NCI-H510A treated with DMSO at 0.1 percent for 48 hours (cell line): ENCODE measurements at places on chromosomes 2 and 18.
A peak's percentile ranks its signal among the peaks of the same experiment; 100 is the strongest.

- no peak for DNase-seq
Measured at GRCh38 chr2:109337221-109337620, 208.2 kb downstream of the SH3RF3 start.

DNA sequence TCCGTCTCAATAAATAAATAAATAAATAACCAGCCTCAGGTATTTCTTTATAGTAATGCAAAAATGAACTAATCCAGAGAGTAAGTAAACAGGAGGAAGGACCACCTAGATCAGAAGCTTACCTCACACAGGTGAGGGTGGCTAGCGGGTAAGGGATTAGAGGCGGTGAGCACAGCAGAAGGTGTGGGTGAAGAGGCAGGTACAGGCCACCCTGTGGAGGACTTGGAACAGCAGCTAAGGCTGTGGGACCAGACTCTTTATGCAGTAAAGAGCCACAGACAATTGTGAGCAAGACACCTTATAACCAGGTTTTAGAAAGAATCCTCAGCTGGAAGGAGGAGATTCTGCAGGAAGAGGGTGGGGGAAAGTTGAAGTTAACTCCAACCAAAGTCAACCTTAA, 34.2 kb upstream of the TTR start:
- no peak for DNase-seq

- no peak for DNase-seq
Measured at GRCh38 chr2:191197096-191197495, 46.3 kb upstream of the STAT4 start.

GRCh38 chr2:101188683-101189405, 37.7 kb upstream of the TBC1D8 start:
- no peak for DNase-seq

DNA sequence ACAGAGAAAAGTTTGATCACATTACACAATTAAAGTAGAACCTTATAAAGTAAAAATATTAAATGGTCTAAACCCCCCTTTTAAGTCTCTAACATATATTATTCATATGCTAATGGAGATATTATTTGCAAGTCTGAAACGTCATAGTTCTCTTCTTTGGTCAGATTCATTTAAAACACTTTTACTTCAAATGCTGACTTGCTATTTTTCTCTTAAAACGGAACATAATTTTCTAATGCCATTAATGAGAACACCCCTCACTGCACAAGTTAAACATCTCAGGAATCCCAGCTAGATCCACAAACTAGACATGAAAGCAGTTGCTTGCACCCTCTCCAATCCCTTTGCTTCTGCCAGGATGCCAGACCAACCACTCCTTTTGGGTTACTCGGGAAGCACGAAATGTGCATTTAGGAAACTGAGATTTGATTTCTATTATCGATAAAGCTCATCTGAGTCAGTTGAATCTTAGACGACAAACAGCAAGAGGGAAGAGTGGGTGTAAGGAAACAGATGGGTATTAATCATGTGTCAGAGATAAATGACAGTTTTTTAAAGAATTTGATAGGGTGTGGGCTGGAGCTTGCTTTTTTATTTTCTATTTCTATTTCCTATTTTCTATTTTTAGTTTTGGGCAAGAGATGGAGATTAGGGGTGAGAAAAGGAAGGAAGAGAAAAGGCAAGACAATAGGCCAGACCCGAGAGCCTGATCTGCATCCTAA, 1.5 kb downstream of the ADD2 start:
- DNase-seq: no peak

- DNase-seq: peak; percentile 66
Measured at GRCh38 chr18:44937960-44938719, 257.5 kb downstream of the SETBP1 start.

DNA sequence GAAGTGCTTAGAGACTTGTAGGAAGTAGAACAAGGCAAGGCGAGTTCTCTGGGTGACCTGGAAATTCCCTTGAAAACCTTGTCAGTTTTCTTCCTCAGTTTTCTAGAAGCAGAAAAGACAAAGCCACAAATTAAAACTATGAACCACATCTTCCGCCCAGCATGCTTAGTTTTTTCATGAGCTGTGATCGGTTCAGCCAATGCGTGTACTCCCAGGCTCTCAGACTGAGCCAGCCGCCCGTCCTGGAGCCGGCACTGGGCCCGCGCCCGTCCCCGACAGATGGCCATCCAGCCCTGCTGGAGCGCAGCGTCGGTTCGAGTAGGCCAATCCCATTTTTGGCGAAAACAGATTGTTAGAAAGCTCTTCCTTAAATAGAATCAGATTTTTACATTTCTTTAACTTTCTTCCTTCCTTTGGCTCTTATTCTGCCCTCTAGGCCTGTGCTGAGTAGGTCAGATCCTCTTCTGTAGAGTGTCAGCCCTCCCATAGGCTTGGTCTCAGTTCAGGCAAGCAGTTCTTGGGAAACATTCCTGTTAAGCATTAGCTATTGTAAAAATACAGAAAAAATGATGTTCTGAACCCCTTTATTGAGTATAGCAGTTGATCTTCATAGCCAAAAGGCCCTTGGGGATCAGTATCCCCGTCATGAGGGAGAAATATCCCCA, 112.5 kb downstream of the NCK2 start:
- DNase-seq: no peak

- no peak for DNase-seq
Measured at GRCh38 chr2:30301551-30301950, 70.2 kb downstream of the LBH start.

DNA sequence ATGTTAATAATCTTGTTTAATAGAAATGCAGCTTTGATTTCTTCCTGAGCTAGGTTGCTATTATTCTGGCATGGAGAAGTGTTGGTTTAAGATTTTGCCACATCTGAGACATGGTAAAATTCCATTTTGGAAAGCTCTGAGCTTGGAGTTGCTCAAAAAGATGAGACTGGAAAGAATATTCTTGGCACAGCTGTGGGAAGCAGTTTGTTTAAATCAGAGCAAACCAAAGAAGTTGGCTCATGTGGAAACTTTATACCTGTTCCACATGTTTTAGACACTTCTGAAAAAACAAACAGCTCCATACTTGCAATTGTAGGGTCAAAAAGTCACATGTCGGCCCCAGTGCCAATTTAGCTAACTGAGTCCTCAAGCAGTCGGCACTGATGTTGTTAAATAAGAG, 116.6 kb downstream of the SLC4A3 start:
- no peak for DNase-seq

GRCh38 chr2:68367953-68368653, 3.0 kb downstream of the PLEK start:
- DNase-seq: no peak

GRCh38 chr18:63869851-63870250, 17.7 kb upstream of the SERPINB2 start:
- no peak for DNase-seq

DNA sequence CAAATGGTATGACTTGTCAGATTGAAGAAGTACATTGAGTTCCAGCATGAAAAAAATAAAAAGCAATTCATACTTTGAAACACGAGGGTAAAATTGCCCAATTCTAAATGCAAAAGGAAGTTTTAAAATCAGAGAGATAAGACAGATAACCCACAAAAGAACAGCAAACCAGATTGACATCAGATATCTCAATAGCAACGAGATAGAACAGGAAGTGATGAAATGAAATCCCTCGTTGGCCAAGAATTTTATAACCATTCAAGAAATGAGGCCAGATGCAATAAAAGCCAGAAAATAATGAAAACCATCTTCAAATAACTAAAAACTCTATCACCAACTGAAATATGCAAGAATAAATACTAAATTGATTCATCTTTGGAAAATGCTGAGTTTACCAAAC, 172.8 kb downstream of the CD226 start:
- no peak for DNase-seq

- no peak for DNase-seq
Measured at GRCh38 chr18:48986851-48987761, 36.3 kb upstream of the SMAD7 start.

DNA sequence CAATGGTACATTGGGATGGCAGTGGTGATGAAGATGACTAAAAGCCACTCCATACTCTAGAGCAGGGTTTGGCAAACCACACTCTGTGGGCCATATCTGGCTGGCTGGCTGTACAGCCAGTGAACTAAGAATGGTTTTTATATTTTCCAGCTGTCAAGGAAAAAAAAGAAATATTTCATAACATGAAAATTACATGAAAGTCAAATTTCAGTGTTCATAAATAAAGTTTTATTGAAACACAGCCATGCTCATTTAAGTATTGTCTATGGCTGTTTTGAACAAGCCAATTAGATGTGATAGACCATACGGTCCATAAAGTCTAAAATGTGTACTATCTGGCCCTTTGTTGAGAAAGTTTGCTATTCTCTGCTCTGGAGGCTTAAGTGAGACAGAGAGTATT, 1.5 kb downstream of the TTC21B start:
- no peak for DNase-seq

DNA sequence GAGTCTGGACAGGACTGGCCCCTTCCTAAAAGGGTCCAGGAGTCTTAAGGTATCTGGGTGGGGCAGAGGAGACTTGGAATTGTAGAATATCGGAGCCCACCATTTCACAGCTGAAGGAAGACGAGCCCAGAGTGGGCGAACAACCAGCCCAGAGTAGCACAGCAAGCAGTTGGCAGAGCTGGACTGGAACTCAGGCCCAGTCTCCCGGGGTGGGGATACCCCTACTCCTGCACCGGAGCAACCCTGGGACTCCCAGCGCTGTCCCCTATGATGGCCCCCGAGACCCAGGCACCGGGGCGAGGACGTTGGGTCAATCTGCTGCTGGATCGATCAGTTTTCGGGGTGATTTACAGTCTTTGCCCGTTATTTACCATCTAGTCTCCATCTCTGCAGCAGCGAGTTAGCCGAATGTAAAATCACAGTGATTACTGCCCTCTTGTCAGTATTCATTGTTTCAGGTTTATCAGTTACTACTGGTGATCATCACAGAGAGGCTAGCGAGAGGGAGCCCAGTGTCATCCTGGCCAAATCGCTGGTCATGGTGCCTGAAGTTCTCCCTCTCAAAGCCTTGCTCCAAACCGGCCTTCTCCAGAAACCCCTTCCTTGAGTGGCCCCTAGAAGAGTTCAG, 75.3 kb downstream of the SMAD7 start:
- DNase-seq: no peak

GRCh38 chr2:190167702-190168101, 105.2 kb upstream of the MSTN start:
- DNase-seq: no peak

DNA sequence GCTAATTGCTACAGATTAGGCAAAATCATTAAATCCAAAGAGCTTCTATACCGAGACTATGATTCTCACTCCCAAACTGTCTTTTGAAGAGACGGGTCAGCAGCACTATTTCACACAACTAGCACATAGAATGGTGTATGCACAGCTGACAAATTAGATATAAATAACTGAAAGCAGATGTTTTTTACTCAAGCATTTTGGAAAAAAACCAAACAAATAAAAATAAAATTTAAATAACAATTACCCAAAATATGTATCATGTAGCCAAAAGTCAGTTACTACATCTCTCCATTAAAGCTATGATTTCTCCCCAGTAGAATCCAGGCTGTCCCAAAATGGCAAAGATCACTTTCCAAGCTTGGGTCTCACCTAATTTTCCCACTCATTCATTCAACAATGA, 107.9 kb downstream of the TMEM163 start:
- DNase-seq: no peak

- DNase-seq: no peak
Measured at GRCh38 chr18:54506516-54507261, 84.4 kb upstream of the DYNAP start.

DNA sequence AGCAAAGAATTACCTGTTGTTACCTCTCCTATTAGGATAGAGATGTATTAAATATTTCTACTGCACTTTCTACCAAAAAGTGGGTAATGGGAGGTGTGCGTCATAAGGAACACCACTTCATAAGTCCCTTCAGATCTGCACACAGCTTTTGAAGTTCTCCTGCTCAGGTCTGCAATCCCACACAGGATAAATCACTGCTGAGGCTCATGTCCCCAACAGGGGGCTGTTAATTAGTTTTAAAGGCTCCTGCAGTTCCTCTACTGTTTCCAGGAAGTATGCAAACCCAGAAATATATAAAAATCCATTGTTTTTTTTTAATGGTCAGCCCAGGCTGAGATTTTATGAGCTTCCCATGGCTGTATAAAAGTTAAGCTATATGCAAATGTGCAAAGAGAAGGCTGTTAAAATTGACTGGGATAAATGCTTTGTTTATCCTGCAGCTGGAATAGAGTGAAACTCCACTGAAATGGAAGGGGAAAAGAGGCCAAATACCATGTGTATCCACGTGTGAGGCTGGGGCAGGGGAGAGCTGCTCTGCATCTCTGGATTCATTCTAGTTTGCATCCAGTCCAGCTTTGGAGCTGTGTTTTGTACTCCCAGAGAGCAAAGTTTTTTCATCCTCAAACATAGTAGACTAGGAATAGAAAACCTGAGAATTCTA, 903.7 kb downstream of the TDRD15 start:
- DNase-seq: no peak

- no peak for DNase-seq
Measured at GRCh38 chr2:98757904-98758421, 27.0 kb upstream of the MGAT4A start.

- no peak for DNase-seq
Measured at GRCh38 chr18:39795350-39795749, 2159.7 kb upstream of the PIK3C3 start.

DNA sequence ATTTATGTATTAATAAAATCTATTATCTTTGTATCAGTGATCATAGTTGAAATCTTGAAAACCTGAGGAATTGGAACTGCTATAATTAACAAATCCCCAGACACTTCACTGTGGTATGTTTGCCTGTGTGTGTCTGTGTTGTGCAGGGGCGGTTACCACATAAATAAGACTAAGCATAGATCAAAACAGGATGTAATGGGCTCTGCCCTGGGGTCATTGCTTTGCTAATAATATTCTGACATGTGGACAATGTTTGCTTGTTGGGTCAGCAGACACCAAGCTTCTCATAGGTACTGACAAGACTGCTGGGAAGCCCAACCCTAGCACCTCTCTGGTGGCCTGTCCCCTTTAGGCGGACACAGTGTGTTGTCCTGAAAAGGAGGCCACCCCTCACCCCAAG, 35.8 kb upstream of the DOK6 start:
- DNase-seq: no peak

- no peak for DNase-seq
Measured at GRCh38 chr2:152086231-152086630, 12.6 kb downstream of the CACNB4 start.

DNA sequence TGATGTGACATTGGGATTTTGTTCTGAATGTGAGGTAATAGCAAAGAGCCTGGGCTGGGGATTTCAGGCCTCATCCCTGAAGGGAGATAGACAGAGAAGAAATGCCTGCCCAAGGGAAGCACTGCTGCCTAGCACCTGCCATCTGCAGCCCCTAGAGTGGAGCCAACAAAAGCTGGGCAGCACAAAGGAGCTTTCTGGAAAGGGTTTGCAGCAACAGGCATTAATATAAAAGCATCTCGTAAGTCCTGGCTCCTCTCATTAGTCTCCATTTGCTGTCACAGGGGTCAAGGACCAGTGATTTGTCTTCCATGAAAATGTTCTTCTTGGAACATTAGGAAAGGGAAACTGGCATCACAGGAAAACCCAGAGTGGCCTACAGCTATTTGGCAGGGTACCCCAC, 157.2 kb upstream of the SLC14A2 start:
- DNase-seq: no peak

DNA sequence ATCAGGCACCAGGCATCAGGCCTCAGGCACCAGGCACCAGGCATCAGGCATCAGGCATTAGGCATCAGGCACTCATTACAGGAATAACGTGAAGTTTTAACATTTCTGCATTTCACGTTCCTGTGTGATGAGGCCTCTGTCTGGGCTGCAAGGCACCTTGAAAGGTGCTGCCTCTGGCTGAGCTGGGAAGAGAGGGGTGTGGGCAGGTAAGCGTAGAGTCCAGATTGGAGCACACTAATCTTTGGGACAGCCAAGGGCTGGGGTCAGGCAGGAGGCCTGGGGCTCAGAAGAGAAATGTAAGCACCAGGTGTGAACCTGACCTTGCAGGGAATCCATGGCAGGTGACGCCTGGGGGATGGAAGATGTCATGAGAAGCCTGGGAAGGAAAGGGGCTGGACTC, 25.3 kb upstream of the SNTG2 start:
- DNase-seq: no peak
